ENCODE measurements at places on chromosomes 5 and 9.

GRCh38 chr9:16449076-16449730, 421.3 kb downstream of the BNC2 start:
- DNase-seq, result no peak

DNA sequence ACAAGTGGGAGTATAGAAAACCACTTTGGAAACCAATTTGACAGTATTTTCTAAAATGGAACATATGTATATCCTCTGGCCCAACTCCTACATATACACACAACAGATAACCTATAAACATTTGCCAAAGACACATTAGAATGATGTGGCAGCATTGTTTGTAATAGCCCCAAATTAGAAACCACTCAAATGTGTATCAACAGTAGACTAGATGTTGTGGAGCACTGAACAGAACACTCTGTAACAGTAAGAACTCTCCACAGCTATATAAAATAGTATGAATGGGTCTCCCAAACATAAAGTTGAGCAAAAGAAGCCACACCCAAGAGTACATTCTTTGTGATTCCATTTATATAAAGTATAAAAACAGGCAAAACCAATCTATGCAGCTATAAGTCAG, 6.1 kb downstream of the ZNF622 start:
- no peak for DNase-seq

DNA sequence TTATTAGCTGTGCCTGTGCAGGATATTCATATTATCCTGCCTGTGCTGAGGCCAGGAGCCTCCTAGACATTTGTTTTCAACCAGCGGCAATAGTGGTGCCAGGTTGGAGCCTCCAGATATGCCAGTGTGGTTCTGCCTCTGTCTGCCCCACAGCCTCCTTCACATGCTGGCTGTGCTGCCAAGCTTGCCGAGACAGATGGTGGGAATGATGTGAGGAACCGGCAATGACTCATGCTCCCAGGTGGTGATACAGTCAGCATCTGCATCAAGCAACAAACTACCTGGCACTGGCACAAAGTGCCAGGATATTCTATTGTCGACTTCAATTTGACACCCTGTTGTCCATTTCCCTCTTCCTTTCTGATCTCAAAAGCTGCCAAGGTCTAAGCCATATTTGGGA, 285.7 kb downstream of the CHSY3 start:
- no peak for DNase-seq

DNA sequence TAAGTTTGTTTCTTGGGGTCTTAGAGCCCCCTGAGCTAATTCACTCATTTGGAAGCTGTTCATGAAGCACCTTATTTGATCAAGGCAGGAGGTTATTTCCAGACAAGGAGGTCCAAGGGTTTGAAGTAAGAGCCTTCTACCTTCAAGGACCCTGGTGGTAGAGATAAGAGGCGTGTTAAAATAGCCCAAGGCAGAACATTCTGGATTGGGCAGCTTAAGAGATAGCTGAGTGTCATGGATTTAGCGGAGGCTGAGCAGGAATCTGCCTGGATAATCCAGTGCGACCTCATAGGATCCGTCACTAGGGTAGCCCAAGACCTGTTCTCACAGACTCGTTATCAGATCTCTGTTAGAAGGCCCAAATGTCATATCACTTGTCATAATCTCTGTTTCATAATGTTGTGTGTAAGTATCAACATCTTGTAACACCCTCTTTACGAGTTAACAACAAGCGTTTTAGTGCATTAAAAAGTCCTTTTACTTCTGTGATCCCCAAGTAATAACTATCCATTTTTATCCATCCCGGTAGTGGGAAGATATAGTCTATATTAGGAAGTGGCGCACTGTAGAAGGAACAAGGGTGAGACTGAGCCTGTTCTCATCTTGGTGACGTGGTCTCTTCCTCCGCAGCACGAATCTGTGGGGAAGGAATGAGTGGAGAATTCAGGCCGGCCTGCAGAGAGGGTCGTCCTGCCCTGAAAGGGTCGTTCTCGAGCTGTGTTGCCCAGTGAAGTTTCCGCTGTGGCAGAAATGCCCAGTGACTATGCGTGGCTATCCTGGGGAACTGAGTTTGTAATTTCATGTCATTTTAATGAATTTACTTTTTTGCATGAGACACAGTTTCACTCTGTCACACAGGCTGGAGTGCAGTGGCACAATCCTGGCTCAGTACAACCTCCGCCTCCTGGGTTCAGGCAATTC, 28.8 kb downstream of the SLC25A25 start:
- no peak for DNase-seq

GRCh38 chr5:96377167-96377566, 55.9 kb downstream of the PCSK1 start:
- no peak for DNase-seq

DNA sequence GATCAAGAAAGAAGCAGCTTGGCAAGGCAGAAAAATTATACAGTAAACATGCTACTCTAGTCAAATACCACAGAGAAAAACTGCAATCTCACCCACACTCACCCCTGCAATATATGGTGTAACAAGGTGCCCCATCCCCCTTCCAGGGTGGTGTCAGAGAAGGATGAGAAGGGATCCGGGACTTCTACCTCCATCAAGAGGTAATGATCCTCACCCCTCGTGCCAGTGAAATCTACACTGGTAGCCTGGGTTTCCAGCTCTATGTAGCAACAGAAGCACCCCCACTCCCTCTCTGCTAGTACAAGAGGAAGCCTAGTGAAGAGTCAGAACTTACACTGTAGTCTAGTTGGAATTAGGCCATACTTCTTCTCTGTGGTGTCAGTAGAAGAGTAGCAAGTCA, 18.9 kb downstream of the SLCO4C1 start:
- no peak for DNase-seq

DNA sequence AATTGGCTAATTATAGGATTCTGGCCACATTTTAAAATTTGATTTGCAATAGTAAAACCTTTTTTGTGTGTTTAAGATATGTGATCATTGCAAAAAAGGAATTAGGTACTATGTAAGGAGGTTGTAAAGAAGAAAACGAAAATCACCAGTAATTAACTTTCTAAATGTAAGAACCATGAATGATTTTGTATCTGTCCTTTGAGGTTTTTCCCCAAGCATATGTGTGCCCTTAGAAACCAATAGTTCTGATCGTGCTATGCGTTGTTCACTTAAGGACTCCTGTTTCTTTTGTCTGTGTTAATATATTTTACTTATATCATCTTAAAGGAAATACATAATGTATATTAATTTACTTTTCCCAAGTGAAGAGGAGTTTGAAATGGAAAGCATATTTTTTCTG, 410.2 kb downstream of the PSAT1 start:
- DNase-seq, result no peak

Measured in kidney glomerular epithelial cell (primary cell).